ENCODE measurements at places on chromosomes 7 and 10.
A peak's percentile ranks its signal among the peaks of the same experiment; 100 is the strongest.

GRCh38 chr10:116265686-116266085 is 7.3 kb downstream of the GFRA1 start:
- no peak for DNase-seq

DNA sequence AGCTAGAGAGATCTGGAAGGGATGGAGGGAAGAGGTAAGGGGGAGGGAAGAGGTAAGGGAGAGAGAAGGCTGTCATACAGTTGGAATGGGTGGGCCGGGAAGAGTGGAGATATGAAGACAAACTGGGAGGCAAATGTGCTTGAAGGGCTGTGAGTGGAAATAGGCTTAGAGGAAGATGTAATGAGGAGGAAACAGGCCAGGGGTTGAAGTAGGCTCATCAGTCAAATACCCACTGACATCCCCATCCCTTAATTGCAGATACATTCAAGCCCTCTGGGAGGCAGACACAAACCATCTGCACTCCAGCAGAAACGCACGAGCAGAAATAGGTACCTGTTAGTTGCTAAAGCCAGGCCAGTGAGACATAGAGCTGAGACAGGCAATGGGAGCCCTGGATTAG is 2.1 kb downstream of the SYNPO2L start:
- peak; percentile 70 for DNase-seq

DNA sequence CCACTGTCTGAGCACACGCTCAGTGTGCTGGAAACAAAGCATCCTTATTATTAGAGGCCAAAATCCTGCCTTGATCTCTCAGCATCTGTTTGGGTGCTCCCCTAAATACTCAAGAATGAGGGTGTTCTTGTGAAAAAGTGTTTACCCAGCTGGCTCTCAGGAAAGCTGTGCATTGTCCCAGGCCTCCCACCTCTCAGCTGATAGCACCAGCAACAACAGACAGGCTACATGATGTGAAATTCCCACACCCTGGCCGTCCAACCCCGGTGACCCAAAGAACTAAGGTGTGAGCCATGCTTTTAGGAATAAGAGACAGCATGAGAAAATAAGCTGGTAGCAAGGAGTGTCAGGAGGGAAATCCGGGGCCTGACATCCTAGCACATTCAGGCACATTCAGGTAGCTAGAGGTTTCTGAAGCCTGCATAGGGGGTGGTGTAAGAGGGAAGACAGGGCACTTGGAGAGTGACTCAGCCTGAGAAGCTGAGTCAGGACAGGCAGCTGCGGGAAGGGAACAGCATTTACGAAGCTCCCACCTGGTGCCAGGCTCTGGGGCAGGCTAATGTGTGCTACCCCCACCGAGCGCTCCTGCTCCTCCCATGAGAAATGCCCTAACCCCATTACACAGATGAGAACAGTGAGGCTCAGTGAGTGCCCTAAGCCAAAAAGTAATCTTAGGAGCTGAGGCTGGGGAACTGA is 205.6 kb downstream of the GRID1 start:
- DNase-seq, result no peak

- DNase-seq, result no peak
Observed at GRCh38 chr7:142447762-142448161, 189.9 kb upstream of the PRSS58 start.

DNA sequence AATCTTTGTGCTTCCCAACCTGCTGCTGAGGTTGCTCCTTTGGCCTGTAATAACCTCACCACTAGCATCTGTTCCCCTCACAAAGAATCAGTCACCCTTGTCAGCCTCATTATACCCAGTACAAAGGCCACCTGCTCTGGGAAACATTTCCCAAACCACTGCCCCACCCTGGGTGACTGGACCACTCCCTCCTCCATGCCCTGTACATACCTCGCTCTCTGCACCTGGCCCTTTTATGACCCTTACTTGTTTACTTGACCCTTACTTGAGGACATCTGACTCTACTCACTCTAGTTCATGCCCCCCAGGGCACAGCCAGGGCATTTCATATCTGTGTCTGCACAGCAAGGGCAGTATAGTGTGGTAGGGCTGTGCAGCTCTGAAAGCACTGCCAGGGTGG is 21.4 kb upstream of the AOC1 start:
- DNase-seq, result no peak

DNA sequence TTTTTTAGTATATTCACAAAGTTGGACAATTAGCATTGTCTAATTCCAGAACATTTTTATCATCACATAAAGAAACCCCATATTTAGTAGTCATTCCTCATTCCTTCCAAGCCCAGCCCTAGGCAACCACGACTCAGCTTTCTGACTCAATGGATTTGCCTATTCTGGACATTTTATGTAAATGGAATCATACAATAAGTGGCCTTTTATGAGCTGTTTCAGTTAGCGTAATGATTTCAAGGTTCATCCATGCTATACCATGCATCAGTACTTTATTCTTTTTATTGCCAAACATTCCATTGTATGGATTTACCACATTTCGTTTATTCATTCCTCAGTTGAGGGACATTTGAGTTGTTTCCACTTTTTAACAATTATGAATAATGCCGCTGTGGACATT is 249.2 kb downstream of the DYNC1I1 start:
- DNase-seq, result no peak

DNA sequence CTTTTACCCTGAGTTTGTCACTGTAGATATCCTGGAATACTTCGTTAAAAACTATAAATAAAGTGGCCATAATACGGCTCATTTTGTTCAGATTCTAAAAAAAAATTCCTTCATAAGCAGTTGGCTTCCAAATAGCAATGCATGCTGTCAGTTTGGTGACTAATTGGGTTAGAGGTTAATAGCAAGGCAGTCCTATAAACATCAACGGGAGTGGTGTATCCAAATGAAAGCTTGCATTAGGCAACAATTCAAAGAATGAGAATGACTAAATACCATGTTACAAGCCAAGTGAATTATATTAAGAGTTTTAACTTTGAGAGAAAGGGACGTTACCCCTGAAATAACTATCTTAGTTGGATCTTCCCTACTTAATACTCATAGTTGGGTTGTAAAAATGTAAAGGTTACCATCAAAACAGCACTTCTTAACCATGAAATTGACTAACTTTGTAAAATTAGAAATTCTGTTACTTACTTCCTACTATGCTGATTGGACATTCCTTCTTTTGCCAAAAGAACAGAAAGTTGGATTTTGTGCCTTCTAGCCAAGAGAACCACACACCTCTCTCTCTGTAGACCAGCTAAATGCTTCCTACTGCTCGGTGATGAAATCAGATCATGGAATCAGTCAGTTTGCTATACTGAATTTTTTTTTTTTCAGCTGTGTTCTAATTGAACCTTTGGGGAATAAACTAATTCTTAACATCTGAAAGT is 98.0 kb downstream of the KAT6B start:
- DNase-seq, result peak; percentile 46

GRCh38 chr7:22697876-22698606 is 29.0 kb upstream of the IL6 start:
- DNase-seq, result no peak

GRCh38 chr10:6218692-6219493 is 16.2 kb downstream of the PFKFB3 start:
- DNase-seq, result peak; percentile 21

DNA sequence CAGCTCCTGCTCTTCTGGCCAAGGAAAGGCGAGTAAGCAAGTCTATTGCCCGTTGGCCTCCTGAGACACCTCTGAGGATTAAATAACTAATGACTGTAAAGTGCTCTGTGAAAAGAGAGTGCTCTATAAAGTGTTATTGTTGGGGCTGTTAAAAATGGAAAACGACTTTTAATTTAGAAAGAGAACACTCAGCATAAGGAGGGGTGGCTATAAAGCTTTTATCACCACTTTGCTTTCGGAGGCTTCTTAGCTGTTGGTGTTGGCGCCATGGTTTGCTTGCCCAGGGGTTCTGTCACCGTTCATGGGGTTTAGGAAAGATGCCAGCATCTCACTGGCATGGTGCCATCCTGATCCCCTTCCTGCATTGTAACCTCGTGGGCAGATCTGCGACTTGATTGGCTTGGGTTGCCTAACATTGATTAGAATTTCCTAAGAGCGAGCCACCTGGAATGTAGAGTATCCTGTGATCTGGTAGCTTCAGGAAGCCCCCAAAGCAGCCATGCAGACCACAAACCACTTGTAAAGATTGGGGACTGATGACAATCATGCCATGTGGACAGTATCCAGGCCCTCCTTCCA is 509.9 kb downstream of the LRMDA start:
- DNase-seq, result no peak

- DNase-seq, result no peak
Observed at GRCh38 chr10:92656266-92656961, 33.3 kb upstream of the HHEX start.

GRCh38 chr10:6230315-6230714 is 27.6 kb downstream of the PFKFB3 start:
- no peak for DNase-seq

DNA sequence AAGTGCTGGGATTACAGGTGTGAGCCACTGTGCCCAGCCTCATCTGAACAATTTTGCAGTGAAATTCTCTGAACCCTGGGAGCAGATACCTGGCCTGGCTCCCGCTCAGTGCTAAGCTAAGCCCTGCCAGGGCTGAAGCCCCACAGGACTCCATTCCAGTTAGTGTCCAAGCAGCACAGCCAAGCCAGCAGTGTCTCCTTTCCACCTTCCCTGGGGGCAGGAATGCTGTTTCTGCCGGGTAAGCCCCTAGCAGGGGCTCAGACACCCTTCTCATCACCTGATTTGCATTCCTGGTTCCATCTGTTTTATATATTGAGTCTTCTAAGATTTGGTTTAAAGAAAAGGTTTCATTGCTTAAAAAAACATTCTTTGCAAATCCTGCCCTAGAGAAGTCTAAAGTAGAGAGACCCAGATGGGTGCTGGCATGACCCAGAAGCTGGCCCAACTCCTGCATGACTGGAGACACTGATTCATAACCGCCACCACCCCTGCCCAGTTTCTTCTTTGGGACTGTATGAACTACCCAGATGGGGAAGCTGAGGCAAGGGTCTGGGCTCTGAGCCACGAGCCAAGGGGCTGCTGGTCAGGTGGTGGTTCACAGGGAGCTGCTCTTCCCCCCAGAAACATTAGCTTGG is 14.0 kb downstream of the SLC13A4 start:
- peak; percentile 68 for DNase-seq

GRCh38 chr10:24872049-24872789 is 80.2 kb downstream of the PRTFDC1 start:
- no peak for DNase-seq

DNA sequence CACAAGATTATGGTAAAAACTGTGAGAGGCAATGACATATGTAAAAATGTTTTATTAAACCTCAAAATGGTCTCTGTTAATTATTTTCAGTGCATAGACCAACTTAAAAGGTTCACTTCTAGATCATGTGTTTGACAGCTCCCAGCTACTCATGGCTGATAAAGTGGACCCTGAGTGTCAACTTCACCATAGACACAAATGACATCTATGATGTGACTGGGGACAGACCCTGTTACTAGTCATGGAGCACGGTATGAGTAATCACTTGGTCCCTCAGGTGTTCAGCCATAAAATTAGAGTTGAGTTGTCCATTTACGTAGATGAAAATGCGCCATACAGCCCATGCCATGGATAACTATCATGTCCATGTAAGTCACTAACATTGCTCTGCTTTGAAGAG is 199.8 kb downstream of the ZNF365 start:
- DNase-seq, result no peak

DNA sequence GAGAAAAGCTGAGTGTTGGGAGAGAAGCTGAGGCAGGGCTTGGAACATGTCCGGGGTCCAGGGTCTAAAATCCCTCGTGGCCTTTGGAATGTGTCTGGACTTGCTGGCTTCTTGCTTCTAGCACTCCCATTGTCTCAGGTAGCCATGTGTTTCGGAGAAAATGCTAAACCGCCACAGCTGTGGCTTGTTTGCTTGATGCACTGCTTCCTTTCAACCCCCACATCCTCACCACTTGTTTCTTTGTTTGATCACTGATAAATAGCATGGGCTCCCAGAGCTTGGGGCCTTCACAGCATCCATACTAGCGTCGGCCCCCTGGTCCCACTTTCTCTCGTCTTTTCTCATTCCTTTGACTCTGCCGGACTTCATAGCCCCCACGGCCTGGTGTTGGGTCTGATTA is 102.7 kb downstream of the ANKRD26 start:
- no peak for DNase-seq

DNA sequence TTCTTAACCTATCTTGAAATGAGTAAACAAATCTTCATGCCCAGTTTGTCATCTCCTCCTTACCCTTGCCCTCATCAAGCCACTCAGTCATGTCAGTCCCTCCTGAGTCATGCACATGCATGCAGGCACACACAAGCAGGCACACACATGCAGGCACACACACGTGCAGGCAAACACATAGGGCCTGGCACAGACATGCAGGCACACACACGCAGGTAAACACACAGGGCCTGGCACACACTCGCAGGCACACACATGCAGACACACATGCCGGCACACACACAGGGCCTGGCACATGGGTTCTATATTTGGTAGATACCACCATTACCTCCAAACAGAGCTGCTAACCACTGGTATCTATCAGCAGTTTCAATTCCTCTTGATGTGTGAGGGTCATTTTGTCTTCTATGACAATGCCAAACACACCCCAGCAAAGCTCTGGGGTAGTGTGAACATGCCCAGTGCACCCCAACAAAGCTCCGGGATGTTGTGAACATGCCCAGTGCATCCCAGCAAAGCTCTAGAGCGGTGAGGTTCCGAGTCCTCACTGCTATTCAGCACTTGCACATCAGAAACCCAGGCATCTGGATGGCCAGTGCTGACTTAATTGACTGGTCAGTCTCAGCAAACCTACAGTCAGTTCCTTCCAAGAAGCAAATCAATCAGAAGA is 563.8 kb downstream of the PTPRN2 start:
- no peak for DNase-seq

DNA sequence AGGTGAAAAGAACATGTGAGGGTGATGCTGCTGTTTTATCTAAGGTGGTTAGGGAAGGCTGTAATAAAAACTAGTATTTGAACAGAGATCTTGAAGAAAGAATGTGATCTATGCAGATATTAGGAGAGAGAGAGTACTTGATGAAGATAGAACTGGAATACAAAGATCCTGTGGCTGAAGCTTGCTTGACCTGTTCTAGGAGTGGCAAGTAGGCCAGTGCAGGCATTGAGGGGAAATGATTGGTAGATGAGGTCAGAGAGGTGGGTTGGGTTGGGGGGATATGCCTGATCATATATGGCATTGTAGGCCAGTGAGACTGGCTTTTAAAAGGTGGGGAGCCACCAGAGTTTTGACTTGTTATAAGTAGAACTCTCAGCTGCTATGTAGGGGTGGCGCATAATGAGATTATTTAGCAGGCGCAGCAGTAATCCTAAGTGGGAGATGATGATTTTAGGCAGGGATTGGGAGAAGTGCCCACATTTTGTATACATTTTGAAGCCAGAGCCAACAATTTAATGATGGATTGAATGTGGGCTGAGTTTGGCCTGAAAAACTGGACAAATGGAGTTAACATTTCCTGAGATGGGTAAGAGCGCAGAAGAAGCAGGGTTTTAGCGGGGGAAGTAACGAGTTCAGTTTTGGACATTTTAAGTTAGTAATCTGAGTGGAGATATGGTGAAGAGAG is 8.2 kb downstream of the CCSER2 start:
- DNase-seq, result peak; percentile 87

DNA sequence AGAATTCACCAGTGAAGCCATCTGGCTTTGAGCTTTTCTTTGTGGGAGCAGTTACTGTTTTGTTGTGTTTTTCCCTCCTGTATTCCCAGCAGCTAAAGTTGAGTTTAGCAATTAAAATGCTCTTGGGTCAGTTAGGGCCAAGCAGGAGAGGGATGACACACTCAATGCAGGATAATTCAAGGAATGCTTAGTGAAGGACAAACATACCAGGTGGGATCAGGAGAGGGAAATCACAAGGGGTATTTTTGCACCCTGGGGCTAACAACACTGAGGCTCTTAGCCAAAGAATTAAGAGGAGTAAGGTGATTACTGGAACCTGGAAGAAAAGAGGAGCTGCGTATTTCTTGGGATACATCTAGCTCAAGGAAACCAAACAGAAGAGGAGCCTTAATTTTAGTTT is 82.4 kb upstream of the KCND2 start:
- DNase-seq, result peak; percentile 71

Measured in mesendoderm (in vitro differentiated cells).